ENCODE measurements at places on chromosomes 13 and 19.

DNA sequence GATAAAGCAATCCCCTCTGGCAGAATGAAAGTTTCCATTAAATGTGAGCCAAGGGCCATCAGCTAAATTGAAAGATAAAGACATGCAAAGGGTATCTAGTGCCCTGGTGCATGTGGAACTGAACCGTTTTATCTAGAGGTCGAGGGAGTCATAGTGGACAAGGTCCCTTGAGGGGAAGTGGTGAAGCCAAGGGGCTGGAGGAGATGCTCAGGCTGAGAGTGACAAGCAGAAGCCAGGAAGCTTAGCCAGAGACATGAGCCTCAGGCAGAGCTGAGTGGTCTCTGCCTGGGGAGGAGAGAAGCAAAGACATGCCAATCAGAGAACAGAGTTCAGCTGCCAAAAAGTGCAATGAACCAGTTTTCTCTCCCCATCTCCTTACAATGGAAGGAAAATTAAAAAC, 68.1 kb upstream of the SLC10A2 start:
- DNase-seq, result no peak

GRCh38 chr19:57633832-57634131, 814 bp downstream of the ZNF211 start:
- DNase-seq, result no peak

DNA sequence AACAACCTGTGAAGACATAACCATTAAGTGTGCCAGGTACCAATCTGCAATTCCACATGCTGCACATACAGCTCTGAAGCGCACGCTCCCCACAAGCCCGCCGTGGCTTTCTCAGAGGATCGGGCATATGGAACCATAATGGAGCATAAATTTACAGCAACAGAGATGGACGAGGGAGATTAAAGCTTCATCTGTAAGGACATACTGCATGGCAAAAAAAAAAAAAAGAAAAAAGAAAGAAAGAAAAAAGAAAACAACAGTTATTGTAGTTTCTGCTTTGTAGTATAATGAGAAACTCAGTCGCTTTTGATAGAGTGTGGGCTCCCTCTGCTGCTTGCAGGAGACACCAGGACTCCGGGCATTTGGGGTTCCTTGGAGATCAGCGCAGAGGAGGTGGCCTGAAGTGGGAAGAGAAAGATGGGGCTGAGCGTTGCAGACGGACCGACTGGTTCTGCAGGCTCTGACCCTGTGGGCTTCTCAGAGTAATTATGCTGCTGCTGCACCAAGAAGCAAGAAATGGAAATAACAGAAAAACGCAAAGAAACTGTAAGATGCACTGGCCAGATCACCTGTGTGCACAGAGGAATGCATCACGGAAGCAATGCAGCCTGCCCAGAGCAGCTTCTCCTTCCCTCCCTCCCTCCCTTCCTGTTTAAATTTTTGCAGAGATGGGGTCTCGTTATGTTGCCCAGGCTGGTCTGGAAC, 10.8 kb upstream of the PDCD5 start:
- DNase-seq, result peak; percentile 40

- no peak for DNase-seq
These were observed 371.4 kb downstream of the UQCRFS1 start for GRCh38 chr19:28841531-28841930.

GRCh38 chr19:1507763-1508506, 4.9 kb downstream of the ADAMTSL5 start:
- peak; percentile 89 for DNase-seq
